ENCODE measurements at places on chromosomes 13 and 19. TPM values are rescaled to one million over a fixed set of nuclear protein-coding genes. Genes with fewer than 3 reads are reported as not detected.

The CEACAM7 gene
- not detected for polyA plus RNA-seq

The KLK3 gene
- polyA plus RNA-seq = 0.68 TPM

- peak; percentile 70 for DNase-seq
Observed at GRCh38 chr13:46160471-46161066, 21.4 kb downstream of the LCP1 start.

DNA sequence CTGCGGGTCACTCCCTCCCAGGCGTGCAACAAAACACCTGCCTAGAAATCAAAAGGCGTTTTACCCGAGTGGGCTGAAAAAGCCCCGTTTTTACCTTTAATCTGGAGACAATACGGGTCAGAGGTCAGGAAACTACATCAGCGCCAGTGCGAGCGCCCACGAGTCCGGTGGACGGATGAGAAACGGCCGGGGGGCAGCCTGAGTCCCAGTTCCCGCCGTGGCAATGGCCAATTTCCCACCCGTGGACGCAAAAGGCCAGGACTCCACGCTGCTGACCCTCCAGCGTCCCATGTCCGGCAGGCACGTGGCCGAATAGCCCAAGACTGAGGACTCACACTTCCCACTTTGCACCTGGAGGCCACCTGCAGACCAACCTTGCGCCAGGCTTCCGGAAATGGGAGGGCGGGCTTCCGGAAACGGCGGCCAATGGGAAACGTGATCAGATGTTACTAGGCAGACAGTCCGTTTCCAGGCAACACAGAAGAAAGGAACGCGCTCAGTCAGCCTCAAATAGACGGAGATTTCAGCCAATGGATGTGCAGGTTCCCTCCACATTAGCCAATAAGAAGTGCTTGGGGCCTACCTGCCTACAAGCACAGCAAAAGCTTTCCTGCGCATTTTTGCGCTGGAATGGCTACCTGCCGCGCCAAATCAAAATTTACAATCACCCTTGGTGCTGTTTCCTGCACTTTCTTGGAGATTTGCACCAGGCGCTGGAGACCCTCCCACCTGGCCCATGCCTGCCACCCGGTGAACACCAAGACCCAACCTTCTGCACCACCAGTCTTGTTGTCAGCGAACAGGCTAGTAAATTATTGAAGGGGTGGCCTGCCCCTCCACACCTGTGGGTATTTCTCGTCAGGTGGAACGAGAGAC is 47.4 kb downstream of the ZFP14 start:
- peak; percentile 97 for DNase-seq

GRCh38 chr19:2097203-2097885 is 629 bp downstream of the IZUMO4 start:
- DNase-seq = no peak

DNA sequence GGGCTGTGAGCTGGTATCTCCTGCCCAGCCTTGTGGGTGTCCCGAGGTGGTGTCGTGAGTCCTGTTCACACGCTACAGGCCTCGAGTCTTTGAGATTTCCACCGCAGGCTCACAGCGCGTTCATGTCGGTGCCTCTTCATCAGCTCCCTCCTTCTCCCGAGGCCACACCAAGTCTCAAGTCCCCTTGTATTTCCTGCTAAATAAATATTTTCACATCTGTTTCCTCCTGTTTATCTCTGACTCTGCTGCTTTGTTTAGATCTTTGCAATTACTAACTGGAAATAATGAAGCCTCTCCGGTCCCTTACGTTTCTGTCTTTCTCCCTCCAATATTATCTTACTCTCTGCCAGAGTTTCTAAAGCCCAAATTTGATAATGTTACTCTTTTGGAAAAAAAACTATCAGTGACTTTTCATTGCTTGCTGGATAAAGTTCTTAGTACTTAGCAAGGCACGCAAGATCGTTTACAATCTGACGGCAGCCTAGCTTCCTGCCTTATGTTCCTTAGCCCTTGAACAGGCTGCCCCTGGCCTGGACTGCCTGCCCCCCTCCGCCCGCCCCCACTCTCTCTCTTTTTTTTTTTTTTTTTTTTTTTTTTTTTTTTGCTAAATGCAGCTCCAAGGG is 130.5 kb upstream of the RNF113B start:
- no peak for DNase-seq

The SLC5A5 gene
- polyA plus RNA-seq = 0.12 TPM

GRCh38 chr19:47603706-47604565 is 5.0 kb upstream of the BICRA start:
- DNase-seq = no peak

The MYADM gene
- 63.4 TPM for polyA plus RNA-seq

- DNase-seq = no peak
Observed at GRCh38 chr13:24181991-24182702, 21.6 kb downstream of the SPATA13 start.

The PALM gene
- 73.4 TPM for polyA plus RNA-seq

DNA sequence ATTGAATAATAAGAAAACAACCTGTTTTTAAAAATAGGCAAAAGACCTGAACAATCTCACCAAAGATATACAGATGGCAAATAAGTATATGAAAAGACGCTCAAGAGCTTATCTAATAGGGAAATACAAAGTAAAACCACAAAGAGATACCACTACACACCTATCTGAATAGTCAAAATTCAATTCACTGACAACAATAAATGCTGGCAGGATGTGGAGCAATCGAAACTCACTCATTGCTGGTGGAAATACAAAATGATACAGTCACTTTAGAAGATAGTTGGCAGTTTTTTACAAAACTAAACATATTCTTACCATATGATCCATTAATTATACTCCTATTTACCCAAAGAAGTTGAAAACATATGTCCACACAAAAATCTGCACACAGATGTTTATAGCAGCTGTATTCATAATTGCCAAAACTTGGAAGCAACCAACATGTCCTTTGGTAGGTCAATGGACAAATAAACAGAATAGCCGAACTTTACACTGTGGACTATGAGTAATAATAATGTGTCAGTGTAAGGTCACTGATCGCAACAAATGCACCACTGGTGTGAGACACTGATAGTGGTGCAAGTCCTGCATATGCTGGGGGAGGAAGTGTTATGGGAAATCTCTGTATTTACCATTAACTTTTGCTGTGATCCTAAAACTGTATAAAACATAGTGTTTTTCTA is 20.8 kb downstream of the ZC3H13 start:
- DNase-seq = no peak

- no peak for DNase-seq
Observed at GRCh38 chr19:19427302-19427701, 21.8 kb downstream of the GATAD2A start.

DNA sequence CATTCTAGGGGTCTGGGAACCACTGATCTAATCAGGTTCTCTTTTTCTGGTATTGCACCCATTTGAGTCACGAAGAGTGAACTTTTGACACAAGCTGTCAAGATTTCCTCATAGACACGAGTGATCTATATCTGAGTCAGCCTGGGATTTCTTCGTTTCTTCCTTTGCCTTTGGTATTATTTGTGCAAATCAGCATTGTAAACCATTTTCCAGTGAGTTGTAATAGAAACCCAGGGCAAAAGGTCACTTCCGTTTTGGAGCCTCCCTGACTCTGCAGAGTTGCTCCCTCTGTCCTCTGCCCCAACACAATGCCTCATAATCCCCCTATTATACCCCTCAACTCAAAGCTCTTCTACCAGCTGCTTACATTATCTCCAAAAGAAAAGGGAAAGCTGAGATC is 615.1 kb downstream of the EFNB2 start:
- no peak for DNase-seq

The PCDH17 gene
- polyA plus RNA-seq = 21.1 TPM

GRCh38 chr13:53066411-53066810 is 37.8 kb downstream of the OLFM4 start:
- DNase-seq = no peak

GRCh38 chr13:36841391-36841790 is 22.4 kb downstream of the RFXAP start:
- no peak for DNase-seq

The CYP4F12 gene
- 1.1 TPM for polyA plus RNA-seq

- DNase-seq = no peak
Observed at GRCh38 chr19:58009301-58009665, 6.7 kb upstream of the ZNF606 start.

The ZNF420 gene
- 22.2 TPM for polyA plus RNA-seq

The EDNRB gene
- 68.2 TPM for polyA plus RNA-seq

The KLK14 gene
- 0.45 TPM for polyA plus RNA-seq

DNA sequence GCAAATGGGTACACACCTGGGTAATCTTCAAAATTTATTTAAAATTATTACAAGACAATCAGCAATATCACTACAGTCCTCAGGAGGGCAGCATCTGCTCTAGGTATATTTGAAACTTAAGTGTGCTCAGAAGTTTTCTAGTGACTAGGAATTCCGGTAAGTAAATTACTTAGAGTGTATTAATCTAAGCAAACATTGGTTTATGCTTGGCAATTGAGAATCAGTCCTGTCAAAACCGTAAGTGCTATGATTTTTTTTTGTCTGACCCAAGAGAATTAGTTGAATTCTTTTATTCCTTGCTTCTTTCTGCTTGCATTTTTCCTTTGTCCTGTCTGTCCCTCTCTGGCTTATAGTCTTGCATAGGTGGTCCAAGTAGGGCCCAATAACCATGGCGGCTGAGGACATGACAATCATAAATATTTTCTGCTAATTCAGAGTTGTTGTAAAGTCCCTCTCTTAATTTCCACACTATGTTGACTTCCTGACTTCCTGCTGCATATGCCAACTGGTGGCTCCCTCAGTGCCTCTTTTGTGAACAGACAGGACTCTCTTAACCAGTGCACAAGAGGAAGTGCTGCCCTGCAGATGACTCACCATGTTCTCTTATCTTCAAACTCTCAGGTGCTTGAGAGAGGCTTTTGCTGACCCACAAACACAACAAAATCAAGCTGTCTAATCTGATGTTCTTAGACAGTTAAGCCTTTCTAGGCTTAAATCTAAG is 82.2 kb downstream of the SLAIN1 start:
- peak; percentile 59 for DNase-seq

The ZNF555 gene
- 13.5 TPM for polyA plus RNA-seq

The CBARP gene
- 1.4 TPM for polyA plus RNA-seq

DNA sequence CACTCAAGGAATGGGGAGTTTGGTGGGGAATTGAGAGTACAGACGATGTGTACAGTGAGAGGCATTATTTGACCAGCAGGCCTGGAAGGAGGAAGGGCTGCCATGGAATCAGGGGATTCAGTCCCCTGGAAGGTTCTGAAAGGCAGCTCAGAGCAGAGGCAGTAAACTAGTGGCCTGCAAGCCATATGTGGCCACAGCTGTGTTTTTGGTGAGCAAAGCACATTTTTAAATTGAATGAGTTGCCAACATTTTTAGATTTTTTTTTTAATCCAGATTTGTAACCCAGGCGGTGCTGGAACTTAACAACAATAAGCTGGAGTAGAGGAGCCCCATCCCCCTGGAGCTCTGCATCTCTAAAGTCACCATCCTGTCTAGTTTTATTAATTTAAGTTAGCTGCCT is 95.3 kb upstream of the IPO5 start:
- no peak for DNase-seq

The NMRK2 gene
- not detected for polyA plus RNA-seq

DNA sequence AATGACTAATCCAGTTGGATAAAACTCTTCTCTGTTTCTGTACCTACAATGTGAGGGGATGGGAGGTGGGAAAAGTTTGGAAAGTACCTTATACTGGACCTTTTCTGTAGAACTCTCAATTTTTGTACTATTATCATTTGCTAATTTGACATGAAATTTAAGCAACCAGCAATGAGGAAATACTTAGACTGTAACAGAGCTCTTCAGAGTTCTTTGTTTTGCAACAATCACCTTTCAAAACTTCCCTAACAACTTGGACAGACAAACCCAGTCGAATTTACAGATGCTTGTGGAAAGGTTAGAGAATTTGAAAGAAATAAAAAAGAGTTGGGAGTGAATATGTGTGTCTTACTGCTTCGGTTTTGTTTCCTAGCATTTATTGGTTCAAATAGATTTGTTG is 16.8 kb downstream of the KBTBD7 start:
- no peak for DNase-seq

DNA sequence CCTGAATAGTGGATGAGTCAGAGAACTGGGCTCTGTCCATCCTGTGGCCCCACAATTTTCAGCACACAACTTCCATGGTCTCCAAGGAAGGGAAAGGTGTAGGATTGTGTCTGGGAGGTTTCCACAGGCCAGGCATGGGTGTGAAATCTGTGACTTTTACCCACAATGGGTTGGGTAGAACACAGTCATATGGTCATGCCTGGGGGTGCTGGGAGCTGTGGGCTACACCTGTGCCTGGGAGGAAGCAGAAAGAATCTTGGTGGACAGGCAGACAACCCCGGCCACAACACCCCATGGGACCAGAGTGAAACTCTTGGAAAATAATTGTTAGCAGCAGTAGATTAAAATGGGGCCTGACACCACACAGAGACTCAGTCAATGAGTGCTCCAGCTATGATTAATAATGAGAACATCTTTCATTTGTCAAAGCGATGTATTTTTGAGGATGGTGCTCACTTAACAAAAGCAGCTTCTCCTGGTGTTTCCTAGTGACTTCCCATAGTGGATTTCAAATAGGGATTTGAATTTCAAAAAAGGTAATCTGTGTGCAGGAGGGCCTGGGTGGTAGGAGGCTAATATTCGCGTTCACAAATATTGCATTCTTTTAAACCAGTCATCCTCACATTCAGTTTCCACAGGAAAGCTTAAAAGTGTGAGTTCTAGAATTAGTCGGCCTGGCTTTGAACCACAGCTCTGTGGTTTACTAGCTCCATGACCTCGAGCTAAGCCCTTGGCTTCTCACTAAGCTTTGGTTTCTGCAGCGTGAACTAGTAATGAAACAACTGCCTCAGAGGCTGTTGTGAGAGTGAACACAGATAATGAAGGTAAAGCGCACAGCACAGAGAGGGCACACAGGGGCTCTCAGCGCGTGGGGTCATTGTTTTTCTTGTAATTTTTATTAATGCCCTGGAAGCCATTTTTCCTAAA is 89.3 kb upstream of the UQCRFS1 start:
- DNase-seq = no peak

GRCh38 chr13:24625870-24626849 is 54.0 kb upstream of the ATP12A start:
- no peak for DNase-seq

The ANKRD24 gene
- 1.4 TPM for polyA plus RNA-seq

DNA sequence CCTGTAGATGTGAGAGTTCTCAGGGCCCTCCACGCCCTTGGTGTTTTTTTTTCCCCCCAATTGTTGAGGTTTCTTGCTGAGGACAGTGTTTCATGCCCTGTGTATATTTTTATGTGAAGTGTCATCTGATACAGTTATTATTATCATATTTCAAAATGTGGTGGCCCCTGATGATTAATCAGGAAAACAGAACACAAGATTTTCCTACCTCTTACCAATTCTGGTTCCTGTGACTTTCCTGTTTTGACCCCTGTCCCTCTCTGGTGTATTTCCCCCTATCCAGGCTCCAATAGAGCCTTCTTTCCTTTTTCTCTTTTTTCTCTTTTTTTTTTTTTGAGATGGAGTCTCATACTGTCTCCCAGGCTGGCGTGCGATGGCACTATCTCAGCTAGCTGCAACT is 642 bp downstream of the PSG8 start:
- DNase-seq = no peak

DNA sequence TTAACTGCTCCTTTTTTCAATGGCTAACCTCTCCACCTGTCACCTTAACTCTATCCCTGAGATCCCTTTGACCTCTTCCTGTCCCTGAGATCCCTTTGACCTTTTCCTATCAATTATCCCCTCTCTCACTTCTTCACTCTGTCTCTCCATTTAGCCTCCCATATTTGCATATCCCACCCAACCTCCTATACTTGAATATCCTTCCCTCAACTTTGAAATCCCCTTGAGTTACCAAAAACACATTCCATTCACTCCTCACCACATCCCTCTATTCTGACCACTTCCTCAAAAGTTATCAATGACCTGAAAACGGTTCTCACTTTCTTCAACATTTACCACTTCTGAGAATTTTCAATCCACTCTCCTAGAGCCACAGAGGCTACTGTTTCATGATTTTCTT is 3.0 kb downstream of the MYCBP2 start:
- DNase-seq = no peak

GRCh38 chr19:19406878-19407632 is 1.6 kb downstream of the GATAD2A start:
- DNase-seq = no peak
